ENCODE measurements at places on chromosomes 3 and 15.

DNA sequence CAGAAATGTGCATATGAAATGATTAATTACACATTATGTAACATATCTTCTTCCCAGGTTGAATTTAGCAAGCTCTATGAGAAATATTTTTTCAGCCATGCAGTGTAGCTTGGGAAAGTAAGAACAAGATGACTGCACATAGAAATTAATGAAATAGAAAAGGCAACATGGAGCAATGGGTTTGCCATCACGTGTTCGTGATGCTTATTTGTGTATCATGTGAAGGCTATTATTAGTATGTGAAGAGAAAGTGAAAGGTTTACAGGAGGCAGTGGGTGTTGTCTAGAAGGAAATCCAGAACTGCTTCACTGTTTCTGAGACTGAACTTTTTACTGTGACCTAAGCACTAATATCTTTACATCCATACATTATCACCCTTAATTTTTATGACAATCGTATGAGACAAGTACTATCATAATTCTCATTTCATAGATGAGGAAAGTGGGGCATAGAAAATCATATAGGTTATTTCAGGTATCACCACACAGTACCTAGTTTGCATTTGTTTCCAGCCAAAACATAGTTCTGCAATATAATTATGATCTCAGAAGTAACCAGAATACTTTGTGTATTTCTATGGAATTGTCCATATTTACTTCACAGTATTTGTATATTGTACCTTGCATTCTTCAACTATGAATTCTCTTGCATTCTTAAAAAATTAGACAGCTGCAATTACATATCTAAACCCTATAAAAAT lies 14.9 kb downstream of the SERPINI1 start:
- DNase-seq, result no peak

DNA sequence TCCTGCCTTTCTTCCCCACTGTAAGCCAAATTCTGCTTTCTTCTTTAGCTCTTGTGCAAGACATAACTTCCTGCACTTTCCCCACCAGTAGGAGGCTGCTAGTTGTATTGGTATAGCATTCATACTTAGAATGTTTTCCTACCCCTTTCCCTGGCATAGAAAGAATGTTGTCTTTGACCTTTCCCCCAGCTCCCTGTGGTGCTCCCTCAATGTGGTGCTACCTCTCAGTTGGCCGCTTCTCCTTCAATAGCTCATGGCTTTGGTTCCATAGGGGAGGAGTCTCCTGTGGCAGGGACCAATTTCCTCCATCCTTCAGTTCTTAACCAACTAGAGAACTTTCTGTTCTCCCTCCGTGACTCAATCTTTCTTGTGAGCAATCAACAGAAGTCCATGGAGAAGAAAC lies 67.5 kb upstream of the AKAP13 start:
- DNase-seq, result no peak

DNA sequence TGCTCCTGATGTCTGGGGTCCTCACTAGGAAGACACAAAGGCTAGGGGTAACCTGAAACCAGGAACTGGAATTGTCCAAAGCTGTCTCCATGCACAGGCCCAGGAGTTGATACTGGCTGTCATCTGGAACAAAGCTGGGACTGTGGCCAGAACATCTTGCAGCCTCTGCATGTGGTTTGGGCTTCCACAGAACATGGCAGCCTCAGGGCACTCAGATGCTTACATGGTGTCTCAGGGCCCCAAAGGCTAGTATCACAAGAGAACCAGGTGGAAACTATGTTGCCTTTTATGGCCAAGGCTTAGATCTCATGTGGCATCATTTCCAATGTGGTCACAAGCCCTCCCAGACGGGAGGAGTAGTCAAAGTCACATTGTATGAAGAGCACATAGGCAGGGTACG lies 335.2 kb upstream of the TRIM42 start:
- DNase-seq, result no peak

- DNase-seq, result no peak
Measured at GRCh38 chr3:60238550-60238949, 1012.7 kb downstream of the FHIT start.

DNA sequence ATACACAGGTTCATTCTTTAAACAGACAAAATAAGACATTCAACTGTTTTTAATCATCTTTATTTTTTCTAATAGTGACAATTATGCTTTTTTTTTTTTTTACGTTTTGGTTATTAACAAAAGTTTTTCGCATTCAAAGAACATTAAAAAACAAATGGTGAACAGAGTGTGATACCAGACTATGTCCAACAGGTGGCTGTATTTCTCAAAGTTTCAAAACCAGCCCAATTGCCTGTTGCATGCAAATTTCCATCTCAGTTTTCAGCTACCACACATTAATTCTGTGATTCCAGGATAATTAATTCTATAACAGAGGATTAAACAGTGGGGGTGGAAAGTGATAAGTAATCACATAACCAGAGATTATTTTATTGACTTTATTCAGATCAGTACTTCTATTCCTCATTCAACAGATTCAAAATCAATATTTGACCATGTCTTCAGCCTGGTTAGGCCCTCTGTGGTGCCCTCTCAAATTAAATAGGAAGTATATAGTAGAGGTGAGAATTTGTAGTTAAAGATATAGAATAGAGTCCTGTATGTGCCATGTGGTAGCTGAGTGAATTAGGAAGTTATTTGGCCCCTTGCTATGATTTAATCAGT lies 122.2 kb upstream of the DCBLD2 start:
- no peak for DNase-seq

DNA sequence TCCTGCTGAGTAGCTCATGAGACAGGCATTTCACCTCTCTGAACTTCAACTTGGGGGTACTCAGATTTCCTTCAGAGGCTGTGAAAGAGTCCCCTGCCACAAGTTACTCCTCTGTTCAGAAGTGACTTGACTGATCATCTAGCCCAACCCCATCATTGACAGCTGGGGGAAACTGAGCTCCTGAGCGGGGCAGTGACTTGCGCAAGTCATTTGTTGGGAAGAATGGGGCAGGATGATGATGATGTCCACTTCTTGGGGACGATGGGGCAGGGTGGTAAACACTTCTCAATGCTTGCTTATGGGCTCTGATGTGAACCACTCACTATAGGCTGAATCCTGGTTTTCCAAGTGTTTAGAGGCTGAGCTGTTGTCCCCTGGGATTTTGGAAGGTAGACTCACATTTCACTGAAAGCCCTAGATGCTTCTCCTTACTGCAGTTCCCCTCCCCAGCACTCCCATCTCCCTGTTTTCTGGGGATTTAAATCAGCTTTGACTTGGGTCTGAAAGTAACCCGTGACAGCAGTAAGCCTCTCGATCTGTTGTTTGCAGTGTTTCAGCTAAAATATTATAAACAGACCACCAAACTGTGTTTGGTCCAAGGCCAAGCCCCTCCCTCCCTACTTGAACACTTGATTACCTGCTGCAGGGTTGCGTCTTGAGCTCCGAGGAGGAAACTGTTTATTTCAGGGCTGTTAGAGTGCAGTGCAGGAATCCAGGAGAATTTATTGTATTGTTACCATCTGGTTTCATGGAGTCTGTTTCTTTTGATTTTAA lies 25.1 kb downstream of the SMAD3 start:
- DNase-seq, result no peak

DNA sequence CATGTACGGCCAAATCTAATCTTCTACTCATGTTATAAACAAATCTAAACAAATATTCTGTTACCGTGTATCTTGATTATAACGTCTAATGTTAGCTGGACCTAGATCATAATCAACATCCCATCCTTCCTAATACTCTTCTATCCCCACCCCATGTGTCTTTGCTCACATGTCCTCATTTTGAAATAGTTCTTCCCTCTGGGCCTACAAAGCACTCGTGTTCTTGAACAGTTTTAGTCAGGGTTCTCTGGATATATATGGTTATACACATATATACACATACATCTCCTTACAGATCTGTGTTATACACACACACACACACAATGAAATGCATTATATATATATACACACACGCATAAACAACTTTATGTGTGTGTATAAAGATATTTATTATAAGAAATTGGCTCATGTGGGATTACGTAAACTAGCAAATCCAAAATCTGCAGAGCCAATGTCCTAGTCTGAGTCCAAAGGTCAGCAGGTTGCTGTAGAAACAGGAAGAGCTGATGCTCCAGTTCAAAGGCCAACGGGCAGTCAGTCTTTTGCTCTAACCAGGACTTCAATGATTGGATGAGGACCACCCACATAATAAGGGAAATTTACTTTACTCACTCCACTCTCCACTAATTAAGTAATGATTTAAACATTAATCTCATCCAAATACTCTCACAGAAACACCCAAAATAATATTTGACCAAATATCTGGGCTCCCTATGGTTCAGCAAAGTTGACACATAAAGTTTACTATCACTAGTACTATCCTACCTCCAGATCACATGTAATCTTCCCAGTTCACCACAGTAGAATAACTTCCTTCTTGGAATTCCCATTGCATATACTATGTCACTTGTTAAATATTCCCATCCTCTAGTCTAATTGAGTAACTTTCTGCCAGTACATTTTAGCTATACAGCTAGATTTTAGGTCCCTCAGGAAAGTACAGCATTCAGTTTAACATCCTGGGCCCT lies 450.0 kb downstream of the ROBO1 start:
- no peak for DNase-seq

DNA sequence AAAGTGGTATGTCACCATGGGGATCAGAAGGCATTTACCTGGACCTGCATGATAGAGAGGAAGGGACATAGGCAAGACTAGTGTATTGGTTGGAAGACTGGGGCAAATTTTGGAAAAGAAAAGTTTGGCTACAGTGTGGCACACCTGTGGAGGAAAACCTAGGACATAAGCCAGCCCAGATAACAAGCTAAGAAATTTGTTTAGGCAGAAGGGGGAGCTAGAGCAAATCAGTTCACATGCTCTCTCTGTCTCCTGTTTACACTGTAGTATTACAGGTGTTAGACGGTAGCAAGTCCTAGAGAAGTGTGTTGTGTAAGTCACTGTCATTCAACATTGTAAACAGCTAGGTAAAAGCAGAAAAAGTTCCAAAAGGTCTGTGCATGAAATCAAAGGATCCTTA lies 11.9 kb upstream of the ALDH1A2 start:
- DNase-seq, result no peak

DNA sequence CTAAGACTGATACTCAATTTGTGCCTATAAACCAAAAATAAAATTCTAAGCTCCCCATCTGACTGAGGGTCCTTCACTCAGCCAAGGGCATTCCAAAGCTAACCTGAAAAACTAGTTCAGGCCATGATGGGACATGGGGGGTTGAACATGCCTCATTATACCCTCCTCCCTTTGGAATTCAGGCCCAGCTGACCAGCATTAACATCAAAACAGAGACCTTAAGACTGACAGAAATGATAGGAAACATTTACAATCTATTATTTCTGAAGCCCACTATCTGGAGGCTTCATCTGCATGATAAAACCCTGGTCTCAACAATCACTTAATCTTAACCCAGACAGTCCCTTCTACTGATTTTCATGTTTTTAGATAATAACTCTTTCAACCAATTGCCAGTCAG lies 140.4 kb downstream of the ANO10 start:
- DNase-seq, result no peak

- DNase-seq, result no peak
Measured at GRCh38 chr15:93610944-93611343, 521.9 kb upstream of the RGMA start.

GRCh38 chr15:51982770-51983103 lies 11.2 kb upstream of the LEO1 start:
- DNase-seq, result no peak

- DNase-seq, result no peak
Measured at GRCh38 chr15:82774496-82774895, 31.4 kb downstream of the FSD2 start.

- no peak for DNase-seq
Measured at GRCh38 chr15:99176757-99177156, 71.9 kb downstream of the SYNM start.

GRCh38 chr15:53910236-53910849 lies 67.9 kb upstream of the UNC13C start:
- DNase-seq, result no peak

DNA sequence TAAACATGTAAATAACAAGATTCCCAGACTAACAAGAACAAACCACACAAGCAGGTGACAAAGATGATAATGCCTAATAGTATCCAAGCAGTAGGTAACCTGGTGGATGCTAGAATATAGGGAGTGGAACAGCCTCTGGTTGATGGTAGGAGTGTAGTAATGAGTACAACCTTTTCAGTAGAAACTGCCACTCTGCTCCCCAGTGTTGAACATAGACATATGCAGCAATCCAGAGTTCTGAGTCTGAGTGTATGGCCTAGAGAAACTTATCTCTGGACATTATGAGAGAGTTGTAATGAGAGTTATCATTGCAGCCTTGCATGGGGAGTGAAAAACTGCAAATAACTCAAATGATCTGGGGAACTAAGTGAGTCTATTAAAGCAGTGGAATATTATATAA lies 76.1 kb upstream of the ACAD9 start:
- DNase-seq, result no peak

DNA sequence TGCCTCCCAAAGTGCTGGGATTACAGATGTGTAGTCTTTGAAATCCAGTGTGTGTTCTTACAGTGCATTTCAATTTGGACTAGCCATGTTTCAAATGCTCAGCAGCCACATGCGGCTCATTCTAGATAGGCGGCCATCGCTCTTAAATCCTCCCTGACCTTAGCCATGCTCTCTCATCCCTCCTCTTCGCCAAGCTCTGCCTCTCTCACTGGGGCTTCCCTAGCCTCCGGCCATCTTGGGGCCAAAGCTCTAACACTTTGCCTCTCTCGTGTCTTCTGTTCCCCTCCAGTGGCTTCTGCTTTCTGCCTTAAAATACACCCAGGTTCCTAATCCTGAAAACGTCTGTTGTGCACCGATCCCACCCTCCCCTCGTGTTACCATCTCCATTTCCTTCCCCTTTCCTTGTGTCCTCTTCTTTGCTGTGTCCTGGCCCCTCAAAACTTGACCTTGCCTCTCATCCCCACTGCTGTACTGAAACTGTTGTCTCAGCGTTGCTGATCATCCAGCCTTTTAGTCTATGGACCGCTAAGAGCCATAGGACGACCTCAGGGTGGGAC lies 1.4 kb upstream of the GHRL start:
- no peak for DNase-seq

DNA sequence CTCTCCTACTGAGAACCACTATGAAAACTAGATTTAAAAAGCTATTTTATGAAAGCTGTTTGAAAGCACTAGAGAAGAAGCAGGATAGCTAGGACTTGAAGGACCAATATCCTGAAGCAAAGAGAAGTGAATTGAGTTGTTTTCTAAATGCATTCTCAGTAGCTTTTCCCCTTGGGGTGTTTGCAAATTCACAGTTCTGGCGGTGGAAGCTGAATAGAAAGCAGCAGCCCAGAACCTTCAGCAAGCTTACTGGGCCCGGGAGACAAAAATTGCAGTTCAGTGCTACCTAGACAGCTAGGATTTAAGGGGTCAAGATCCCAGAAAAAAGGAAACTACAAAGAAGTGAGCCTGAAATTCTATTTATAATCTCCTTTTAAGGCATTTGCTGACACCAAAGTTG lies 31.3 kb upstream of the ANP32A start:
- DNase-seq, result no peak

GRCh38 chr15:101176625-101177024 lies 75.2 kb downstream of the CHSY1 start:
- no peak for DNase-seq

GRCh38 chr15:101039461-101039860 lies 120.3 kb downstream of the LRRK1 start:
- no peak for DNase-seq

- DNase-seq, result no peak
Measured at GRCh38 chr15:29278436-29279105, 8.9 kb upstream of the NSMCE3 start.

- no peak for DNase-seq
Measured at GRCh38 chr15:41394924-41395323, 7.4 kb downstream of the NDUFAF1 start.
